ENCODE measurements at places on chromosomes 2 and 18.

DNA sequence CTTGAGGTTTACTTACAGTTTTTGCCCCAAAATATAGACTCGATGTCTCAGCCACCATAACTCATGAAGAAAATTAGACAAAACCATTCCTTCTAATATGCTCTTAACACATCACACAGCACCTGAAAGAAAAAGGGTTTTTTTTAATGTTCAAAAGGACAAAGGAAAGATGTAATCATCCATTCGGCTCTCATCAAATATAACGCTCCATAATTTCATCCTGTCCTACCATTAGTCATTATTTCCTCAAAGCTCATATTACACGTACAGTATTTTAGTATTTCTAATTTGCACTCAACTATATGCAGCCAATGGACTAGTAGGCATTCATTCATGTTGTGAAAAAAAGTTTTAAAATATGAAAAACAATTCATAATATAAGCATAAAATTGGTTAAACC, 24.8 kb downstream of the ESCO1 start:
- H3K4me1 ChIP-seq: no peaks in the 10 kb centered on the region
- peaks cover 6% of the 10 kb centered on the region for H3K36me3 ChIP-seq
- no peak overlapping the region for H3K4me3 ChIP-seq
- no peaks in the 10 kb centered on the region for H3K27me3 ChIP-seq

DNA sequence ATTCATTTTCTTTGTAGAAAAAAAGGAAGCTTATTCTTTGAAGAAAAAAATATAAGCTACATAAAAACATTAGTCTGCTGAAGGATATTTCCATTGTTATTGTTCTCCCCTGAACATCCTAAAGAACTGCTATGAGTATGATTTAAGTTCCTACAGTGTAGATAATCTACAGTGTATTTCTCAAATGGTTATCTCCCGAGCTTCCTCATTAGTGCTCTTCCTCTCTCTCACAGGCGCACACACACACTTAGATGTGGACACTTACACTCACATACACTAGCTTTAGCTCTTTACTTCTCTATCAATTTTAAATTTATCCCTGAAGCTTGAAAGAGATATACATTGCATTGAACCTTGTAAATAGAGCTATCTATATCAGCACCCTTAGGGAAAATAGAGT, 681.0 kb downstream of the KCNJ3 start:
- no peaks in the 10 kb centered on the region for H3K27me3 ChIP-seq
- no peaks in the 10 kb centered on the region for H3K36me3 ChIP-seq
- no peak overlapping the region for H3K4me3 ChIP-seq
- no peak overlapping the region for H3K27ac ChIP-seq

GRCh38 chr2:29079887-29080286, 5.6 kb upstream of the PCARE start:
- H3K36me3 ChIP-seq: no peaks in the 10 kb centered on the region
- no peak overlapping the region for H3K27ac ChIP-seq
- no peaks in the 10 kb centered on the region for H3K27me3 ChIP-seq
- no peak overlapping the region for H3K4me3 ChIP-seq
- H3K4me1 ChIP-seq: no peaks in the 10 kb centered on the region
- DNase-seq: no peak

DNA sequence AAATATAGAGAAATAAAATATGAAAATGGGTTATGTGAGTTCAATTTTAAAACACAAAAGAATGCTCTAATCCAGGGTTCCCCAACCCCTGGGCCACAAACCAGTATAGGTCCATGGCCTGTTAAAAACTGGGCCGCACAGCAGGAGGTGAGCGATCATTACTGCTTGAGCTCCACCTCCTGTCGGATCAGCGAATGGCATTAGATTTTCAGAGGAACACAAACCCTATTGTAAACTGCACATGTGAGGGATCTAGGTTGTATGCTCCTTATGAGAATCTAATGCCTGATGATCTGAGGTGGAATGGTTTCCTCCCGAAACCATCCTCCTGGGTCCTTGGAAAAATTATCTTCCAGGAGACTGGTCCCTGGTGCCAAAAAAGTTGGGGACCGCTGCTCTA, 34.7 kb downstream of the TTR start:
- H3K27ac ChIP-seq: no peak overlapping the region
- DNase-seq: no peak
- no peak overlapping the region for H3K4me3 ChIP-seq
- H3K4me1 ChIP-seq: no peaks in the 10 kb centered on the region
- H3K27me3 ChIP-seq: no peaks in the 10 kb centered on the region
- peaks cover 8% of the 10 kb centered on the region for H3K36me3 ChIP-seq

DNA sequence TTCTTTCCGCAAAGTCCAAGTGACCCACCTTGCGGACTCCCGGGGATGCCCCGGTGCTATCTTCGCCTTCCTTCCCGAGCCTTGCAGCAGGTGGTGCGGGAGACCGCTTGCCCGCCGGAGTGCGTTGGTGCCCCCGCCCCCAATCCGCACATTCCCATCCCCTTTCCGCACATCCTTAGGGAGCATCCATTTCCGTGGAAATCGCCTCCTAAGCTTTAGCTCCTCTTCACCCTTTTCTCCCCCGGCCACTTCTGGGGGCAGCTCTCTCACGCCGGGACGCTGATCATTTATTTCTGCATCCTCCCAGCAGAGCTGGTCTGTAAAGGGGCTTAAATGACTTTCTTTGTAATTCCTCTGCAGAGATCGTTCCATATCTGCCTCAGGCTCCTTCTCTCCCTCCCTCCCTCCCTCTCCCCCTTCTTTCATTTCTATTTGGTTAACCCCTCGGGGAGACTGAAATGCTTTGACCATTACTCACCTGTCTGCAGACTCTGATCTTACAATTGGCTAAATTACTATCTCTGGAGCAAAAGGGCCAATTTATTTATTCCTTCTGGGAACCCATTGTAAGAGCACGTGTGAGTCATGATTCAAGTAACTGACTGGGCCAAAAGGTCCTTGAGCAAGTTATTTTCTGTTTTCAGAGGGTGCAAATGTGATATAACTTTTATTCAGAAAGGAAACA, 1.3 kb upstream of the LYPD1 start:
- no peaks in the 10 kb centered on the region for H3K4me1 ChIP-seq
- H3K4me3 ChIP-seq: no peak overlapping the region
- H3K36me3 ChIP-seq: no peaks in the 10 kb centered on the region
- H3K27me3 ChIP-seq: peaks cover 47% of the 10 kb centered on the region
- H3K27ac ChIP-seq: no peak overlapping the region
- DNase-seq: no peak

GRCh38 chr2:278312-278926, 9.5 kb downstream of the ALKAL2 start:
- H3K36me3 ChIP-seq: peaks cover 23% of the 10 kb centered on the region
- no peak for DNase-seq
- H3K27me3 ChIP-seq: no peaks in the 10 kb centered on the region
- H3K4me1 ChIP-seq: peaks cover 1% of the 10 kb centered on the region
- H3K27ac ChIP-seq: no peak overlapping the region
- H3K4me3 ChIP-seq: no peak overlapping the region

DNA sequence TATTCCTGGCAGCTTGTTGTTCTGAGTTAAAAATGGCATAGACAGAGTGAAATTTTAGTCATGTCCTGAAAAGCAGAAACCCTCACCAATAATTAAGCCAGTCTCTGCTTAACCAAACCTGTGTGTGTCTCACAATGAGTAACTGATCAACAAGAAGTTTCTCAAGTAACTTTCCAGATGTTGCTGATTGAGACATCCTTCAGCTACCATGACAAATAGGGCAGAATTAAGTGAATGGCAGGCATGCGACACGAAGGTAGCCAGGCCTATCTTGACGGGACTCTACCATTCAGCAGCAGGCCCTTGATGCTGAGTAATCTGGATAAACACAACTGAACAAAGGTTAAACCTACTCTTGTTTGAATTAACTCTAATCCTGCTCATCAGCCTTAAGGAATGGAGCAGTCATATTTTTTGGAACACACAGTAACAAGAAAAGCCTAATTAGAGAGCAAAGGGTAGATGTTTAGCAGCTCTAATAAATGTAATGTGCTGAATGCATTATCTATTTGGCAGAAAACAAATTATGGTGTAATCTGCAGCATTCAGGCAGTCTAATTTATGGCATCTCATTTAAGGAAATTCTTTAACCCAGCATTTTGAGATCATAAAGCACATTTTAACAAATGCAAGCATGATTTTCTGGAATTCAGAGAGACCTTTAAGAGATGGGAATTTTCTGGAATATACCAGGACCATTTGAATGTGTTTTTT, 159.5 kb upstream of the EPHA4 start:
- H3K27ac ChIP-seq: no peak overlapping the region
- DNase-seq: no peak
- H3K27me3 ChIP-seq: no peaks in the 10 kb centered on the region
- H3K4me3 ChIP-seq: no peak overlapping the region
- H3K4me1 ChIP-seq: no peaks in the 10 kb centered on the region

DNA sequence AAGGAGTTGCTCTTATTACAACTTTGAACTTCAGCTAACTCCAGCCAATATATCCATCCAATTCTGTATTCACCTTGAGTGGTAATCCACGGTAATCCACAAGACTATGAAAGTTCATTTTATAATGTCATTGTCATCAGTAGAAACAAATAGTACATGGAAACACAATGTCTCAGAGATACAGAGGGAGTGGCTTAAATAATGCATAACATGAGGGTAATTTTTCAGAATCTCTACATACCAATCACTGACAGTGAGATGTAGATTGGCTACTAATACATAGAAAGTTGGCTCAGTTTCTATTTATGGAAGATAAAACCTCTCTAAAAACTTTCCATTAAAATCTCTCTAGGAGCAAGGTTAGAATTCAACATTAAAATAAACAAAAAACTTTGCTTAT, 93.2 kb downstream of the PLEKHM3 start:
- peaks cover under 1% of the 10 kb centered on the region for H3K4me1 ChIP-seq
- no peak overlapping the region for H3K27ac ChIP-seq
- H3K36me3 ChIP-seq: peaks cover 4% of the 10 kb centered on the region
- no peak overlapping the region for H3K4me3 ChIP-seq
- no peaks in the 10 kb centered on the region for H3K27me3 ChIP-seq

DNA sequence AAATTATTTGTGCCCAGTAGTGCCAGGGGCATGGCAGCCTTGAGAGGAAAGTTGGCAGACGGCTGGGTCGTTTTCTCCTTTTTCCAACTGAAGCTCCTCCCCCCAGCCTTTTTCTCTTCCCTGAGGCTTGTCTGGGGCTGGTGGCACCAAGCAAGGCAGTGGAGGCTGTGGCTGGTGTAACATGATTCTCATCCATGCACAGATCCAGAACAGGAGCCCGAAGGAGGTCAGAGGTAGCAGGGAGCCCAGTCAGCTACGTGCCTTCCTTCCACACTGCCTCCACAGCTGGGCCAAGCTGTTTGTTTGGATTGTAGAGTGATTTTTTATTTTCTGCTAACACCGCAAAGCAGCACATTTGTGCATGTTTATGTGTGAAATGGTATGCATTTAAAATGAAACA, 170.3 kb upstream of the MGAT5 start:
- H3K36me3 ChIP-seq: no peaks in the 10 kb centered on the region
- no peak overlapping the region for H3K27ac ChIP-seq
- DNase-seq: peak; percentile 5
- H3K4me1 ChIP-seq: peaks cover 6% of the 10 kb centered on the region
- H3K4me3 ChIP-seq: no peak overlapping the region

DNA sequence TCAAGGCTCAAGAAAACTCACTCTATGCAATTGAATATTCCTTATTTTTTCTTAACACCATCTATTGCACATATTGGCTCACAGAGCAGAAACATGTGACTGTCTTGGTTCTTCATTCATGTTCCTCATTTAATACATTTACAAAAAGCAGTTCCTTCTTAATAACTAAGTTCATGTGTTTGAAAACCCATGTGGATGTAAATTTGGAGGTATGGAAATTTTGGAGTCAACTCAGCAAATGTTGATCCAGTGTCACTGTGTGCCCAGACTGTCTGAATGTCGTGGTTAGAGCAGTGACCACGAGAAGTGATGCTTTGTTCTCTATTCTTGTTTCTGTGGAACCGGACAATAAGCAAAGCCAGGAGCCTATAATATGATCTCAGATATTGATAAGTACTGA, 299.1 kb downstream of the SETBP1 start:
- no peaks in the 10 kb centered on the region for H3K4me1 ChIP-seq
- no peaks in the 10 kb centered on the region for H3K36me3 ChIP-seq
- H3K27me3 ChIP-seq: no peaks in the 10 kb centered on the region
- no peak for DNase-seq
- no peak overlapping the region for H3K4me3 ChIP-seq

DNA sequence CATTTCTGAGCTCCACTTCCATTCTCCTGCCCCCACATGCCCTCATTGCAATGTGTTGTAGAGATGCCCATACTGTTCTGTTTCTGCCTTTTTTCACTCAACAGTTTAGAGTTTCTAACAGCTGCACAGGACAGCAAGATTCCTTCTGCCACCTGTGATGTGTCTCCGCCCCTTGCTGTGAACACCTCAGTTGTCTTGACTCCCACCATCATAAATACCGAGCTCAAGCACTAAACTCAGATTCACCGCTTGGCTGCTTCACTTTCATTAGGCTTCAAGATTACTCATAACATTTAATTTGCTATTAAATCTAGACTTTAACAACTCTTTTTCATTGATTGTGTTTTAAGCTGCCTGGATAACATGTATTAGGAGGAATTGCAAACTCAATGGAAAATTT, 141.0 kb downstream of the MAP2 start:
- no peak overlapping the region for H3K4me3 ChIP-seq
- DNase-seq: no peak
- H3K27me3 ChIP-seq: no peaks in the 10 kb centered on the region
- H3K36me3 ChIP-seq: no peaks in the 10 kb centered on the region
- H3K4me1 ChIP-seq: no peaks in the 10 kb centered on the region

- H3K36me3 ChIP-seq: peaks cover 3% of the 10 kb centered on the region
- no peak overlapping the region for H3K27ac ChIP-seq
- no peak for DNase-seq
- H3K4me3 ChIP-seq: no peak overlapping the region
- H3K4me1 ChIP-seq: no peaks in the 10 kb centered on the region
These were observed 153.1 kb downstream of the TTC27 start for GRCh38 chr2:32780961-32781360.

DNA sequence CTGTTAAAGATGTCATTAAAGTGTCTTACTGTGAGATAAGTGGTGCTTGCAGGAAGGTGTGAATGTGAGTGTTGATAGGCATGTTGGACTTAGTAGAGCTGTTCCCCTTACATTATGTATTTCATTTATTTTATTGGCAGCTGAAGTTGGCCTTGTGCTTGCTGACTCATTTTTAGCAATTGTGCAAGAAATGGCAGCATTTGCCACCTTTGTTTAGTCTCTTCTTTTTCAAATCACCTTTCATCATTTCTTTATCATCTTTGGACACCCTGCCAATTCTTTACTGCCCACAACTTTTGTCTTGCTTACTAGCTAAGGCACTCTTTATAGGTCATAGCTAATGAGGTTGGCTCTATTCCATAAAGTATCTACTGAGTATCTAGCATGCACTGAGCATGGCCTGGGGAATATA, 130.3 kb upstream of the LYPD6 start:
- H3K36me3 ChIP-seq: no peaks in the 10 kb centered on the region
- H3K4me3 ChIP-seq: no peak overlapping the region
- H3K4me1 ChIP-seq: no peaks in the 10 kb centered on the region
- no peak for DNase-seq
- H3K27me3 ChIP-seq: no peaks in the 10 kb centered on the region

- no peaks in the 10 kb centered on the region for H3K36me3 ChIP-seq
- H3K4me1 ChIP-seq: peaks cover 3% of the 10 kb centered on the region
- peak; percentile 46 for DNase-seq
- H3K27me3 ChIP-seq: no peaks in the 10 kb centered on the region
- no peak overlapping the region for H3K4me3 ChIP-seq
These were observed 39.5 kb downstream of the TMEM247 start for GRCh38 chr2:46518861-46519260.

GRCh38 chr2:101410746-101411145, 23.4 kb upstream of the CREG2 start:
- no peaks in the 10 kb centered on the region for H3K4me1 ChIP-seq
- H3K36me3 ChIP-seq: no peaks in the 10 kb centered on the region
- no peak for DNase-seq
- H3K27me3 ChIP-seq: no peaks in the 10 kb centered on the region
- H3K4me3 ChIP-seq: no peak overlapping the region

GRCh38 chr2:135839713-135840112, 2.7 kb upstream of the LCT start:
- no peaks in the 10 kb centered on the region for H3K36me3 ChIP-seq
- no peak for DNase-seq
- no peak overlapping the region for H3K27ac ChIP-seq
- no peak overlapping the region for H3K4me3 ChIP-seq
- peaks cover 2% of the 10 kb centered on the region for H3K4me1 ChIP-seq
